ENCODE measurements at places on chromosomes 13 and 19. TPM values are rescaled to one million over a fixed set of nuclear protein-coding genes. Genes with fewer than 3 reads are reported as not detected.

N4BP2L1 gene
- total RNA-seq, result 4.0 TPM

LILRA1 gene
- not detected for total RNA-seq

FGF14 gene
- total RNA-seq, result 0.34 TPM

ZNF91 gene
- 66.9 TPM for total RNA-seq

PRR36 gene
- total RNA-seq, result 7.6 TPM

FAM216B gene
- not detected for total RNA-seq

SLC5A5 gene
- total RNA-seq, result 0.21 TPM

CEACAM20 gene
- total RNA-seq, result not detected

DNA sequence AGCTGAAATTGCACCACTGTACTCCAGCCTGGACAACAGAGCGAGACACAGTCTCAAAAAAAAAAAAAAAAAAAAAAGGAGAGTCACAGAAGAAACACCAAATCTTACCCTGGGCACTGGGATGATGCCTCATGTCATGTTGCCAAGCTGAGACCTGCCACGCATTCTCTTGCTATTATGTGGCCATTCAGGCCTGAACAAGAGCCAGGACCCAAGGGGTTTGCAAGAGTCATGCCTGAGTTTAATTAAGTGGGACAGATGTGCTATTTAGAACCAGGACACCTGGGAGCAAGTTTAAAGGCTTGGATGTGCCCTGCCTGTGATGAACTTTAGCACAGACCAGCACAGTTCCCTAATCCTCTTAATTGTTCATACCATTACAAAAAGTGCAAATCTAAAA lies 9.8 kb downstream of the PNMA8A start:
- no peak for DNase-seq

- no peak for DNase-seq
These were observed 983 bp downstream of the ITM2B start for GRCh38 chr13:48233889-48234488.

GRCh38 chr19:45581576-45581975 lies 3.0 kb downstream of the OPA3 start:
- DNase-seq, result no peak

- DNase-seq, result no peak
These were observed 49.5 kb upstream of the KPNA3 start for GRCh38 chr13:49841964-49842363.

DNA sequence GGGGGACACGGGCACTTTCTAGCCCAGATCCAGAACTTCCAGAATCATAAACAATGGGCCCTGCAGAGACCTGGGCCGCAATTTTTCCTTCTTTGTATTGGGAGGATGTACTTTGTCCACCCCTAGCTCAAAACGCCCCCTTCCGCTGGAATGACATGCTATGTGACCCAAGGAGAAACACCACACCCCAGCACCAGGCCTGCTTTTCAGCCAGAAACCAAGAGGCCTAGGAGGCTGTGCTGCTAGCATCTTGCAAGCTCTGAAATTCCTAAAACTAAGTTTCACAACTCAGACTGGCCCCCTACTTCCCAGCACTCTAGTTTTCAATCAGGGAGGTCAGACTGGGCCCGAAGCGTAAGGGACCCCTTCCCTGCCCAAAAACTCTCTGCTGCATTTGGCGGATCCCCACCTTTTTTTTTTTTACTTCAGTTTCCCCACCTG lies 538 bp downstream of the LSM4 start:
- peak; percentile 82 for DNase-seq

DNA sequence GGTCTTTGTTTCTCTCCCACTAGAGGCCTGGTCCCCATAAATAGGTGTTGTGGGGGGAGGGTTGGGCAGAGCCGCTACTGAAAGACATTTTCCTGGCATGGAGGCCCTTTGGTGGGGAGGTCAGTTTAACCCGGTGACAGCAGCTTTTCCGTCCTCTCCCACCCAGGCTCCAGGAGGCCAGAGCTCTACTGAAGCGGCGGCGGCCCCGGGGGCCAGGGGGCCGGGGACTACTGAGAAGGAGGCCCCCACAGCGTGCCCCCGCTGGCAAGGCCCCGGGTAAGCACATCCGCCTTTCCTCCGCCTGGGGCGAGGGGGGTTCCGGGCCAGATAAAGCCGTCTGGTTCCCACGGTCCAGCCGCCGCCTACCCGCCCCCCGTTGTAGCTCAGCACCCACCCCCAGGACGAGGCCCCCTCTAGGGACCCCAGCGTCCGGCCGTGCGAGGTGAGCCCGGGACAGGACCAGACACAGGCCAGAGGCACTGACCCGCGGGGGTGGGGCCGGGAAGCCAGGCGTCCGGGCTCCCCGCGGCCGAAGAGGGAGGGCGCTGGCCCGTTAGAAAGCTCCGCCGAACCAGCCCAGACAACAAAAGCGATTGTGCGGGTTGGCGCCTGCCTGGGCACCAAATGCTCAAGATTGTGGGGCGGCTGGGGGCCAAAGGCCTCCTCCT lies 1.1 kb upstream of the LTBP4 start:
- peak; percentile 51 for DNase-seq

DNA sequence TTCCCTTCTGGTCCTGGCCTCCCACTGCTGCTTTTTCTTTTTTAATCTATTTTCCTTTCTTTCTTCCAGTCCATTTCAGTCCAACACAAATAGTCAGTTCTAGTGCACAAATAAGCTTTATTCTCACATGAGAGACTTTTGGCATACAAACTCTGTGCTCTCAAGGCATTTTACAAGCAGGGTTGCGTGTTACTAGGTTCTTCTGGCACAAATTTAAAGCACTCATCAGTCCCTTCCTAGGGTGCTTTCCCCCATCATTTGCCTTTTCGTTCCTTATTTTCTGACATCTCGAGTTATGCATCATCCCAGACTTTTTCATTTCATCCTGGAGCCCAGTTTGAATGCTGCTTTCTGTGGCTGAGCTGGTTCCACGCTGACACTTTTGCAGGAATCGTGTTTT lies 29.8 kb upstream of the IL17D start:
- DNase-seq, result no peak

- no peak for DNase-seq
These were observed 192.4 kb downstream of the NUFIP1 start for GRCh38 chr13:44796597-44797490.

- peak; percentile 87 for DNase-seq
These were observed 605 bp downstream of the CAPNS1 start for GRCh38 chr19:36140304-36141038.

- DNase-seq, result no peak
These were observed 473.6 kb upstream of the SLC10A2 start for GRCh38 chr13:103539721-103540381.

DNA sequence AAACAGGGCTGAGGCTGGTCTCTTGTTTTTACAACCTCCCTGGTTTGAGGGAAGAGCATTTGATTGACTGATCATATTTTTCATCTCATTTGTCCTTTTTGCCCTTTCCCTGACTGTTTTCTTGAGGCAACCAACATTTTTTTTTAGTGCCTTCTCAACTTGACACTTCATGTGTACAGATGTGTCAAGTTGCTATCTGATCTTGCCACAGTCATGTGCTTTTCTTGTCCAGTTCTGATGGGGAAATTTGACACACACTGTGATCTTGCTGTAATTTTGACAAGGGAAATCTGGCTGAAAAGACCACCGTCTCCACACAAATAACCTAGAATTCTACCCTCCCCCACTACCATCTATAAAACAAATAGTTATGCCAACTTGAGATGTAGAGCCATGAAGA lies 329.6 kb downstream of the KCTD12 start:
- DNase-seq, result no peak

DNA sequence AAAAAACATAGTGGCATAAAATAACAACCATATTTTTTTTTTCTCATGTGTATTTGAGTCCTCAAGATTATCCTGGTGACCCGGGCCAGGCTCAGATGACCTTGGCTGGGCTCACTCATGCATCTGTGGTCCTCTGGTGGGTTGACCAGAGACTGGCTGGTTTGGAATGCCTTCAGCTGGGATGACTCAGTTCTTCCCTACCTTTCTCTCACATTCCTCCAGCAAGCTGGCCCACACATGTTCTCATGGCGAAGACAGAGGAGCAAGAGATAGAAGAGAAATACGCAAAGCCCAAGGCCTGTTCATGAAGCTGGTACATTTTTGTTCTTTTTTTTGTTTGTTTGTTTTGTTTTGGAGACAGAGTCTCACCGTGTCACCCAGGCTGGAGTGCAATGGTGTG lies 14.3 kb upstream of the ZNF541 start:
- no peak for DNase-seq

DNA sequence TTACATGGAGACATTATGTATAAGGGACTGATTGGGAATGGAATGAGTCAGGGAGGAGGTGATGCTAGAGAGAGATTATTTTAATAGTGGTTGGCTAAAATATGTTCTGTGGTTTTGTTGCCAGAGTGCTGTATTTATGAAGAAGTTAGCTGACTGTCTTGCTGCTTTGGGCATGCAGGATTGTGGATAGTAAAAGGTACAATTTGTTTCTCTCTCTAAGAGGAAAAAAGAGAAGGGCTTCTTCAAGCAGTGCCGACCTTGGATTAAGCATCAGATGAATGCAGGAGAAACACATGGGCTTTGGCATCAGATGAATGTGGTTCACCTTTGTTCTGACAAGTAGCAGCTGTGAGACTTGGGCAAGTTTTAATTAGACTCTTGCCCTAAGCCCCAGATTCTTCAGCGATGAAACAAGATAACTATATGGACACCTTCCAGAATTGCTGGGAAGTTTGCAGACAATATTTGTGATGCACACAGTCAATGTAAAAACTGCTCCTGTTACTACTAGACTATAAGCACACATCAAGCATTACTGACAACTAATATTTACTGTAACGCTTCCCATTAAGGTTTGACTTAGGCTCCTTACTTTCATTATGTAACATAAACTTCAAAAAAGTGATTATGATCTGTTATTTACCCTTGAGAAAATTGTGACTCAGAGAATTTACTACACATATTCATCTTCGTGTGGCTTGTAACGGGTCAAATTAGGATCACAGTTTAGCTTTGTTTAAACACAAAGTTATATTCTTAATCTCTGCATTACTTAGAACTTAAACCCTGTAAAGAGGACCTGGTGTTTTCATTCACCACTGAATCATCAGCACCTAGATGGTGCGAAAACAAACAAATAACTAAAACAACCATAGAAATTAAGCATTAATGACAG lies 824.0 kb downstream of the PCDH9 start:
- no peak for DNase-seq

DNA sequence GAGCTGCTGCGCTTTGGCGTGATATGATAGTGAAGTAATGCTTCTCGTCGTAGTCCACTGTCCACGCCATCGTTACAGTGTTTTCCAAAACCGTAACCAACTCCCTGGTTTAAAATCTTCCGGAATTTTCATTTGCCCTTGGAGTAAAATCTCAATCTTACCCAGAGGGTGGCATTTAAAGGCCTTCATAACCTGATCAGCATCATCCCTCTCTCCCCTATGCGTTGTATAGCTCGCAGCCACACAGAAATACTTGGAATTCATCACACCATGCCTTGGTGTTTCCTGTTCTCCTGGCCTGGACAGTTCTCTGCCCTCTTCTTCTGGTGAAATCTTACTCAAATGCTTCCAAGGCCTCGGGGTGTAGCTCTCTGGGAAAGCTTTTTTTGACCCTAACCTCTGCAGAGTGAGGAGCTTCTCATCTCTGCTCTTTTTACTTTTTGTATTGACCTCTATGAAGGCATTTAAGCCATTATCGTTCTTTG lies 839 bp downstream of the MPHOSPH8 start:
- peak; percentile 53 for DNase-seq

DNA sequence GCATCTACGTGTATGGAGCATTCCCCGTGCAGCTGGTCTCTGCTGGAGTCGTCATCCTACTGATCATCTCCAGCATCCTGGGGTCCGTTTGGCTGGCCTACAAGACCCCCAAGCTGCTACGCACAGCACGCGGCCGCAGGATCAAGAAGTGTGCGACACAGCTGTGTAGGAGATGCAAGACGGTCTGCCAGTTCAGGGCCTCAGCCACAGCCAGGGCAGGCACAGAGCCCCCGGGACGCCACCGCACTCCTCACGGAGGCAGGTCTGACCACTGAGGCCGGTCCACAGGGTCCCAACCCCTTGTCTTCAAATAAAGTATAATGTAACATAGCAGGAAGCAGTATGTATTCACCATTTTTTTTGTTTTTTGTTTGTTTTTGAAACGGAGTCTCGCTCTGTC lies 6.1 kb downstream of the PRR22 start:
- DNase-seq, result no peak

DNA sequence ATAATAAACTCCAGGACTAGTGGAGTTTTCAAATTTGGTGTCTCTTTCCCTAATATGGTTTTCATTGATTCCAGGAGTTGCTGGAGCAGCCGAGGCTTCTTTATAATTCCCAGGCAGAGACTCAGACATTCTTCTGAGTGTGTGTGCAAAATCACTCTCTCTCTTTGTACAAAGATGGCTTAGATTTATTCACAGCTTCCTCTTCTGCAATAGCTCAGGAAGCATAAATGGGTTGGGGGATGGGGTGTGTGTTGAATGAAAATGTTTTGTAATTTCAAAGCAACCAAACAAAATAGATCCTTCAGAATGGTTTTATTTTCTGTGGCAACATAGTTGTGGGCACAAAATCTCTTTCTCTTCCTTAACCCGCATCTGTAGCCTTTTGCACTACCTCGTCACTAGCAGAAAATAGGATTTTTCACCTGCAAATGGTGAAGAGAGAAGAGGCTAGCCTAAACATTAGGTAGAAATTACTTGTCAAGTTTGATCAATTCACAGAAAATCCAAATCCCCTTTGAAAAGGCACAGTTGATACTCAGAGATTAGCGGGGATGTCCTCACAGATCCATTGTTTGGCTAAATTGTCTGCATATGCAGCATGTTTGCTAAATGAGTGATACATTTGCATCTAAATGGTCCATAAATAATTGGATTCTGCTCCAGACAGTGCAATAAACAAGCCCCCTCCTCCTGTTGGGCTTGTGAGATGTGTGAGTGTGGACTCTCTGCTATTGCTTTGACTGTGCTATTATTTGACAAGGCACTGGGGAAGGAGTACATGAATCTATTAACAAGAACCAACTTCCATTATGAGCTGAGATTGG lies 66.7 kb downstream of the CBY2 start:
- DNase-seq, result peak; percentile 59

- DNase-seq, result no peak
These were observed at the start of gene GARIN5B for GRCh38 chr19:55362990-55363716. TSS of gene GARIN5B (minus strand) at chr19:55363260. CDS start at chr19:55363066, 194 bp downstream.

- no peak for DNase-seq
These were observed 3.4 kb upstream of the URAD start for GRCh38 chr13:27991881-27992280.

GRCh38 chr13:94657167-94657566 lies 55.2 kb downstream of the SOX21 start:
- DNase-seq, result no peak

- no peak for DNase-seq
These were observed 1286.4 kb downstream of the PCDH9 start for GRCh38 chr13:65943708-65944107.

GRCh38 chr19:33673996-33674625 lies 52.4 kb downstream of the CHST8 start:
- no peak for DNase-seq

All from endodermal cell (in vitro differentiated cells).